ENCODE measurements at places on chromosomes 11 and 22.

DNA sequence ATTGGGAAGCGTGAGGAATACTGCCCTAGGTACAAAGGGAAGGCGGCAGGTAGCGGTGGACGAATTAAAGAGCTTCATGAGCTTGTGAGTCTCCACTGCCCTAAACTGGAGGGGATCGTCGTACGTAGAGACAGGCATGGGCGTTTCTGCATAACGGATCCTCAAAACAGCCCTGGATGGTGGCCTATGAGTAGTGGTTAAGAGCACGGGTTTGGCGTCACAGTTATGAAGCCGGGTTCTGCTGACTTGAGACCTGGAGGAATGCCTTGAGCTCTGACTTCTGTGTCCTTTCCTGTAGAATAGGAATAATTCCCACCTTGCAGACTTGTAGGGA, 335 bp downstream of the TMEM138 start:
- no peak for DNase-seq

DNA sequence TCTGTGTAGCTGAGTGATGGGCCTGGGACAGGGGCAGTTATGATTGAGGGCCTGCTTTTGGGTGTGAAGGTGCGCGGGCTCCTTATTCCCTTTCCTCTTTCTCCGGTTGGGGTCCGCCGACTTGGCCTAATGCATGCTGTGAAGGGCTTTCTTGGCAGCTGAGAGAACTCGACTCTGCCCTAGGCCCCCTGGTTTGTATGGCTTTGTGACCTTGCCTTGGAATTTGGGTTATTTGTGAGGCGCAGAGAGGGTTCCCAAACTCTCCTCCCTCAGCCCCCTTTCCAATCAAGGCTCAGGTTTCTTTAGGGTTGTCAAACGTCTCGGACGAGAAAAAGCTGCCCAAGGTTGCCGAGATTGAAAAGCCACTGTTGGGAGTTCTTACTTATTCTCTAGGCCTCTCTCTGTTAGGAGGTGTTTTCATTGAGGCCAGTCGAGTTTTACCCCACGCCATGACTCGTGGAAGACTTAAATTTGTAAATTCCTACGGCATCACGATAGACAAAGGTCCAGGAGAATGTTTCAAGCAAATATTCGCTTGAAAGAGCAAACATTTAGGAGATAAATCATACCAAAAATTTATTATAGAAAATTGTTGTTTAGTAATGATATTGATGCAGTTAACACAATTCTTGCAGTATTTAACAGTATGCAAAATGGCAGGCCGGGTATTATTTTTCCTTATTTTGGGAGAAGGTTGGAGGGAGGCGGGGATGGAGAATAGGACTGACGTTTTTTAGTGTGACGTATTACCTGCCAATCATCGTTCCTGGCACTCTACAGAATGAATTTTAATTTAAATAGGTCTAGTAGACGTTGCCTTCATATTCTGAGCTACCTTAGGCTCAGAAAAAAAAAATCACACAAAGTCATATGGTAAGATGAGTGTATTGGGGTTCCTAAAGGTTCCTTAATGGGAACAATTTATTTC, 689 bp downstream of the PDHX start:
- DNase-seq = no peak

GRCh38 chr11:47961383-47961782, 19.0 kb upstream of the PTPRJ start:
- no peak for DNase-seq

DNA sequence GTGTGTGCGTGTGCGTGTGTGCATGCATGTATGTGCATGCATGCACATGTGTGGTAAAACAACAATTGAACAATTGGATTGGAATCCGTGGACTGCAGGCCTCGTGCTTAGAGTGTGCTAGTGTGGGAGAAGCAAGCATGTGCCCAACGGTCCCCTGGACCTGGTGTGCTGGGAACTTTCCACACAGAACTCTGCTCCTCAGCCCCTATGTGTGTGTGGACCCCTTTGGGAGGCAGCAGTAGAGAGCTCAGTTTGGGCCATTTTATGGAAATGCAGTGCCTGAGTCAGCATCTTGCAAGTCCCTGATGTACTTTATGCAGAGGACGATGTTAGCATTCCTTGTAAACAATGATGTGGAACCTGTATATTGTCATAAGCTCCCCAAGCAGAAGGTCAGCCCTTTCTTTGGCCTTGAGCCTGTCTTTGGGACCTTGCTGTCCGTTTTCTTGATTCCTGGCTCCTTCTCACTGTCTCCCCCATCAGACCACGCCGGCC, 167.3 kb downstream of the TBC1D22A start:
- DNase-seq = no peak

DNA sequence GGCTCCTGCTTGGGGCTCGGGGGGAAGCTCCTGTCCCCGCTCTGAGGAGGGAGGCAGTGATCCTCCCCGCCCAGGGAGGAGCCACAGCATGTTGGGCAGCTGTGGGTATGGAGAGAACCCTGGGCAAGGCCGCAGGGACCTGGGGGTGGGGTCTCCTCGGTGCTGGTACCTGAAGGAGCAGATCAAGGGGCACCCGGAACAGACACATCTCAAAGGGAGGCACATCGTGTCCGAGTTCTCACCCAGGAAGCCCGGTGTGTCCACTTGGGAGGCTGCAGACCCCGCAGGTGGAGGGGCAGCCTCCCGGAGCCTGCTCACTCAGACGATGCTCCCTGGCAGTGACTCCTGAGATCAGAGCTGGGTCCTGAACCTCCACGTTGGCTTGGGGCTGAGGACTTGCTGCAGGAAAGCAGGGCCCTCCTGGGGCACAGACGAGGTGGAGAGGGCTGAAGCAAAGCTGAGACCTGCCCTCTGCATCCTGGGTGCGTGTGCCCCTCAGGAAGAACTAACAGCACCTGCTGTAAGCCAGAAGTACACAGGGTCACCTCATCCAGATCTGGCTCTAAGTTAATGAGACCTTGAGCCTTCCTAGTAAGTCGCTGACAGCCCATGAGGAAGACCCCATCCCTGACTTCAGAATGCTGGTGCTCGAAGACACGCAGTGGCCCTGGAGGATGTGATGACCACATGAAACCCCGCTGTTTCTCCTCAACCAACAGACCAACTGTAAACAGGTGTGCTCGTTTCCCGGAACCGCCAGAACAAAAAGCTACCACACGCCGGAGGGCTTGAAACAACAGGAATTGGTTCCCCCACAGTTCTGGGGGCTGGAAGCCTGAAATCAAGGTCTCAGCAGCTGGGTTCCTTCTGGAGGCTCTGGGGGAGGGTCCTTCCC, 5.9 kb upstream of the OSBPL5 start:
- DNase-seq = no peak

DNA sequence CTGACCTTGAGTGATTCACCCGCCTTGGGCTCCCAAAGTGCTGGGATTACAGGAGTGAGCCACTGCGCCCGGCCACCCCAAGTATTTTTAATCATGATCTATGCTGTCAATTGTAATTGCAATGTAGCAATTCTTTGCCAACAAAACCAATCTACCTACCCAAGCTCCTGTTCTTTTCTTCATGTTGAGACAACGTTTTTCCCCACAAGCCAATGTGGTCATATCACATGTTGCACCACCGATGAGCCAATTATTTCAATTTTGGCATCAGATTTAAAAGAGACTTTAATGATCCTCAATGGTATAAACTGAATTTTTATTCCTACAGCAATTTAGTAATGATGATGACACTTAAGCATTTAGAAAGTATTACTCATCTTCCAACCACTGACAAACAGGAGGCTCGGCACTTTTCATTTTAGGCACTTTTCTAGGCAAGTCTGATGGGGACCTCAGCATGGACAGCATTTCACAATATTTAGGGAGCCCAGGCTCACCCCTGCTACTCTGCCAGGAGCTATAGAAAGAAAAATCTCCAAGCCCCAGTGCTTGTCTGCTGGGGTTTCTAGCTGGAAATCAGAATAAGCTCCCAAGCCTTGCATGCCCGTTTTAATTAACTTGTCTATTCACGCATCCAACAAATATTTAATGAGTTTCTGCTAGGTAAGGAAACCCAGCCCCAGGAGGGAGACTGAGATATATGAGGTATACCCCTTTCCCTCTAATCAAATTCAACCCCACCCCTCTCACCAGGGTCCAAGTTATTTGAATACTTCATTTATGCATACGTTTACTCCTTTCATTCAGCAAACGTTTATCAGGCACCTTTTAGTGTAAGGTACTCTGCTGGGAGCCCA, 291.4 kb downstream of the ST3GAL4 start:
- DNase-seq = no peak

- no peak for DNase-seq
Observed at GRCh38 chr11:114401311-114401710, 845 bp downstream of the RBM7 start.

- DNase-seq = no peak
Observed at GRCh38 chr22:42651134-42651533, 1.9 kb upstream of the CYB5R3 start.

DNA sequence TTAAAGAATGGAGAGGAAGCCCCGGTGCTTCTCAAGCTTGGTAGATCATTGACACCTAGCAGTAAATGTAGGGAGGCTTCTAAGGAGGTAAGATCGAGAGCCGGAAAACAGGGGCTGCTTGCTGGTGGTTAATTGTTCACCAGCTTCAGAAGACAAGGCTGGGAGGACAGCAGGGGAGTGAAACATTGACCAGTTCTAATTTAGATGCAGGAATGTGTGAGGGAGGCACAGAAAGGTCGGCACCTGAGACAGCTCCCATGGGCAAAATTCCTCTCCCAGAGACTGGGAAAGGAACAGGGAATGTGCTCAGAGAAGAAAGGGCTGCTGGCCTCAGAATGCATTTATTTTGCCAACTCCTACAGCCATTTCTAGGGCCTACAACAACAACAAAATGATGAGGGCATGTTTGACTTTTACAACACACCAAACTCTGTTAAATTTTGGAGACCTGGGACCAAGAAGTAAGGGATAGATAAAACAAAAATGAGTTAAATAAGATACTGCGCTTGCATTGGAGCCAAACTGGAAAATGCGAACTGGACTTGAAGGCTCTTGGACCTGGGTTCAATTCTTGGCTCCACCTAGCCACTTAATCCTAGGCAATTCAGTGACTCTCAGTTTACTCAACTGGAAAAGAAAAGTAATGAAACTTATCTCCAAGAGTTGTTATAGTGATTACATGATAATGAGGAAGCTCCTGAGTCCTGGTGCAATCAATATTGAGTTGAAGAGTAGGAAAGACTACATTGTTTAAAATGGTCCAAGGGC, 31.0 kb downstream of the FZD4 start:
- no peak for DNase-seq

- DNase-seq = no peak
Observed at GRCh38 chr11:605286-606129, 10.2 kb downstream of the IRF7 start.

DNA sequence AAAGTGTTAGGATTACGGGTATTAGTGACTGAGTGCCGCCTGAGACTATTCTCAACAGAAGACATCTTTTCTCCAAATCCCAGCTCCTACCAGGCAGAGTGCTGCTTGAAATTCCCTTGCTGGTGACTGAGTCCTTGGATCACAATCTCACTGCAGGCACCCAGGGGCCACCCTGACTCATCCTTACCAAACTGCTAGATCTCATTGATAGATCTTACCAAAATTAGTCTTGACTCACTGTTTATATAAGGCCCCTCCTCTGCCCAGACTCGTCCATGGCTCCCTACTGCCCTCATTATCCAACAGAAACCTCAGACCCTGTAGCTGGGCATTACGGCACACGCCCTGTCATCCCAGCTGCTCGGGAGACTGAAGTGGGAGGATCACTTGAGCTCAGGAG, 14.7 kb downstream of the TBC1D10A start:
- DNase-seq = no peak

DNA sequence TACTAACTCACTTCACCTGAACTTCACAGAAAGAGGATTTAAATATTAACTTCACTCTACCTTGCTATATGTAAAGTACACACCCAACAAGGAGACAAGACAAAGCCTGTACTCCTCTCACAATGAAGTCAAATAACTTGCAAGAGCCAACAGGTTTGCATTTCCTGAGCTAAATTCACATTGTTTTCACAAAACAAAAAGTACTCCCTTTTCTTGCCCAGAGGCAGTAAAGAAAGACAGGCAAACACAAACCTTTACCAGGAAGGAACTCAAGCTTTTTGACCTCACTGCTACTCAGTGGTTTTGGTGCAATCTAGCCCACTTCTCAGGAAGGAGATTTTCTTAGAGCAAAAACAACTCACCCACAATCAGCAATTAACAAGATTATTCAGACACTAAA, 15.7 kb downstream of the USP28 start:
- DNase-seq = no peak

- DNase-seq = no peak
Observed at GRCh38 chr11:70240337-70240736, 30.2 kb upstream of the PPFIA1 start.

- no peak for DNase-seq
Observed at GRCh38 chr22:24133187-24133965, 47.9 kb upstream of the SUSD2 start.

GRCh38 chr11:45215098-45215865, 68.8 kb downstream of the PRDM11 start:
- DNase-seq = no peak

DNA sequence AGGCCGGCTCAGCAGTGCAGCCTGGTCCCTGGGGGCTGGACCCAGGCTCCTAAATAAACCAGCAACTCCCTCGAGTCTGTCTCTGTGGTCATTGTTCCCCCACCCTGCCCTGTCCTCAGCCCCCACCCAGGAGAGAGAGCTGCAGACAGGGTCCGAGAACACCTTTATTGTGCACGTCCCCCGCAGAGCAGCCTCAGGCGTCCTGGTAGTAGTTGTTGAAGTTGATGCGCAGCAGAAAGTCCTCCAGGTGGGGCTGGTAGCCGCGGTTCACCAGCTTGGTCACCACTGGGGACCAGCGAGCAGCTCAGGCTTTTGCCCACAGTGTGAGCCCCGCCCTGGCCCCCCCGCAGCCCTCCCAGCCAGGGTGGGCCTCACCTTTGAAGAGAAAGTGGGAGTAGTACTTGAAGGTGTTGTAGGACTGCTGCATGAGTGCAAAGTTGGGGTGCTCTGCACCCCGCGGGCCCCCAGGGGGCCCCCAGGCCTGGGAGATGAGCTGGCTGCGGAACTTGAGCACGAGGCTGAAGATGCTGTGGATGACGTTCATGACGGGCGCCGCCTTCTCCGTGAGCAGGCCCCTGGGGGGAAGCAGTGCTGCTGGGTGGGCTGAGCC, 16.8 kb downstream of the SELENOO start:
- no peak for DNase-seq

GRCh38 chr11:122755409-122755808, 82.9 kb upstream of the CRTAM start:
- DNase-seq = no peak

DNA sequence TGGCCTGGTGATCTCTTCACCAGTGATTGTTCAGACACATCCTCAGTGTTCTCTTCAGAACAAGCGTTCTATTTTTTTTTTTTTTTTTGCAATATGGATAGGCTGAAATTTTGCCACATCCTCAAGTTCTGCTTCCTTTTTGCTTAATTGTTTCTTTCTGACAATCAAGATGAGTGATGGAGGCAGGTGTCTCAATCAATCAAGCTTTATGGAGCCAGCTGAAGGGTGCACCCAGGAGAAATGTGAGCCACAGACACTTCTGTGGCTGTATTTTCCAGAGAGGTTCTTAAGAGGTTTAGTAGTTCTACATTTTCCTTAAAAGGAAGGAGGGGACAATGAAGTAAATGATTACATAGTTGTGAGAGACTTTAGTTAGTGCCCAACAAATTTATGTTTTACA, 43.9 kb upstream of the ASPHD2 start:
- no peak for DNase-seq

All from stimulated activated CD8-positive, alpha-beta memory T cell treated with anti-CD3 and anti-CD28 coated beads, Interleukin-7, amount 100 ng/mL, for 1 hour (primary cell).